ENCODE measurements at places on chromosomes 16 and 17.

DNA sequence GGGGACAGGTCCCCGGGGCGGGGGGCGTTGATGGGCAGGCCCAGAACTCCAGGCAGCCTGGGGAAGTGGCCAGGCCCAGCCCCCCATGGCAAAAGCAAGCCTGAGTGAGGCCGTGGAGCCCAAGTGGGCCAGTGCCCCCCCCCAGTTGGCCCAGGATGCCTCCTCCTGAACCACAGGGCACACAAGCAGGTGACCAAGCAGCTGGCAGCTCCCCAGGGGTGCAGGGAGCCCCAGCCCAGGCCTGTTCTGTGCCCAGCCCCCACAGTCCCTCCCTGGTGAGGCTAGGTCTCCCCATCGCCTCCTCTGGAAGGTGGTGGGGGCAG lies 38.2 kb upstream of the PVALEF start:
- no peak for DNase-seq

- DNase-seq = no peak
These were observed 137.4 kb downstream of the NPIPB5 start for GRCh38 chr16:22648141-22648540.

- no peak for DNase-seq
These were observed 19.5 kb upstream of the CORO6 start for GRCh38 chr17:29642171-29642611.

GRCh38 chr17:73973586-73974409 lies 229.7 kb upstream of the RPL38 start:
- no peak for DNase-seq

DNA sequence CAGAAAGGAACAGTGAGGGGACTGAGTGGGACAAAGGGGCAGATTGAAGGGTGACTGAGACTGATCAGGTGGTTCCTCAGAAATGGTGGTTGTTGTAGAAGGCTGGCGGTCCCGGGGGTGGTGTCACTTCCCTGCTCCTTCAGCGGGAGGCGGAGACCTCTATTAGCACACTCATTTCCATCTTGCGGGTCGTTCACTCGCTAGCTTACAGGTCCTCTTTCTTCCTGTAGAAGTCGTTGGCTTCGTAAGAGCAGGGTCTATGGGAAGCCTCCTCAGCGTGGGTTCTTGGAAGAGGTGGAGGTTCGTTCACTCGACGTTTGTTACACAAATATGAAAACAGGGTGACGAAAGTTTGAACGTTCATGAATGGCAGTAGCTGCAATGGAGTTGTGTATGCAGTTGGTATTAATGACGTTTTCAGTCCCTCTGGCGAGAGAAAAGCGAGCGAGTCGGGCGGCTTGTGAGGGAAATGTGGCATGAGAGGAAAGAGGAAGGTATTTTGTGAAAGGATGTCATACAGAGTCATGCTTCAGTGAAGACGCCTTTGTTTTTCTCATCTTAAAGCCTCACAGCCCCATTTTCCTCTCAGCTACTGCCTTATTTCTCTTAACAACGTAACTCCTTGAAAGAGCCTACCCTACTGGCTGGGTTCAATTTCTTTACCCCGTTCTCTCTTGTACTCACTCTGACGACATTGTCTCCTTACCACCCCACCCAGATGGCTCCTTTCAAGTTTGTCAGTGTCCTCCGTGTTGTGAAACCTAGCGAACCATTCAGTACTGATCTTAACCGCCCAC lies 667 bp downstream of the EFCAB13 start:
- DNase-seq = no peak

GRCh38 chr16:75216127-75216526 lies 2.7 kb upstream of the CTRB1 start:
- DNase-seq = no peak

DNA sequence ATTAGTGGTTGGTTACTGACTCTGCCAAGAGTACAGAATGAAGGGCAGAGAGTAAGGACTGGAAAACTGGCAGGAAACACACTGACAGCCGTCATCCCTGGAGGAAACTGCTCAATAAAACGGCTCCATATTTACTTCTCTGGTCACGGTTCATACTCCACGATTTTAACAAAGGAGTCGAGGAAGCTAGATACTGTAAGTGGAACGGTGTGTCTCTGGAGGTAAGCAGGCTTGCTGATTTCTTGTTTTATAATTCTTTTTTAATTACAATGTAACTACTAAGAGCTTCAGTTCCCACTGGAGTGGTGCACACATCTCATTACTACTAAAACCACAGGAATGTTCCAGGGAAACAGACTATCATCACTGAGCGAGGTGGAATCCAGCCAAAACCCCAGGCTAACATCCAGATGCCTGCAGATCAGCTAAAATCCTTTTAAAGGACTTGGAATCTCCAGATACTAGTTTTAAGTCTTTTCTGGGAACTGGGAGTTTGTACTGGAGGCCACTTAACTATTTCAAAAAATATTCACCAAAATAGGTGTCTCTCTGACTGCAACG lies 17.8 kb downstream of the SERPINF1 start:
- DNase-seq = no peak

DNA sequence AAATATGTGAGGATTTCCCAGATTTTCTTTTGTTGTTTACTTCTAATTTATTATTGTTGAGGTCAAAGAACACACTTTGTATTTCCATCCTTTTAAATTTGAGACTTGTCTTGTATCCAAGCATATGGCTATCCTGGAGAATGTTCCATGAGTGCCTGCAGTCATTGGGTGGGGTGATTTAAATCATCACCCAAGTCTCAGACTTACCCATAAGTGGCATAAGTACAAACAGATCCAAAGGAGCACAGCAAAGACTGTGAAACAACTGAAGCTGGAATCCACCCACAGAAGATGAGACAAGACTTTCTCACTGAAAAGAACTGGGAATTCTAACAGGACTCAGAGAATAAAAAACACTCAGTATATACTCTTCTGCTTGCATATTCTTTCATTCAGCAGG lies 239.9 kb downstream of the CEP112 start:
- no peak for DNase-seq

GRCh38 chr17:32772453-32773025 lies 104.4 kb downstream of the MYO1D start:
- no peak for DNase-seq

DNA sequence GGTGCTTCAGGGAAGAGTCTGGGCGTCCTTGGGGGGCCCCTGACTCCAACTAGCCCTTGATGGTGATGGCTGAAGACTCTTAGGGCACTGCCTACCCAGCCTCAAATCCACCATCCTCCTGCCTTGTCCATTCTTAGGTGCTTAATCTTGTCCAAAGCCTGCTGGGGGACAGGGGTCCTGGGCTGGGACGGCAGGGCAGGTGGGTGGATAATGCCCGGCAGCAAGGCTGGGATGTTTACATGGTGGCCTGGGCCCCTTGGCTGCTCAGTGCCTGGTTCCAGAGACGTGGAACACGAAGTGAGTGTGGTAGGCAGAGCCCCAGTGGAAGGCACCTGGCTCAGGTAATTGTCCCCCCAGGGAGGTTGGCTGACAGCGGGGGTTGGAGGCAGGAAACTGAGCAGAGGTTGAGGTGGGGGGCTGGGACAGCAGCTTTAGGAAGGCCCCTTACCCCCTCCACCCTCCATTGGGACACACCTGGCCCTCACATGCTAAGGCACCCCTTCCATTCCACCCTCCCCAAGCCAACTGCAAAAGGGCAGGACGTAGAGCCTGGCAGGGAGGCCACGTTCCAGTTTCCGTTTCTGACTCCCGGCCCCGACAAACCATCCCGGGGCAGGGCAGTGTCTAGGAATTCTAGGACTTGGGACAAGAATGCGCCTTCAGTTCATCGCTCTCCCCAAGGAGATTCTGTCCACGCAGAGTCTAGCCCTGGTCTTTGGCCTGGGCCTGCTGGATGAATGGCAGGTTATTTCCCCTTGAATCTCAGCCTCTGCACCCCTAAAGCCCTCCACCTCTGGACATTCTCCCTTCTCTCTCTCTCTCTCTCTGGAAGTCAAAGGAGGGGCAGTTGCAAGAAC lies 1.9 kb downstream of the FOXJ1 start:
- DNase-seq = no peak

DNA sequence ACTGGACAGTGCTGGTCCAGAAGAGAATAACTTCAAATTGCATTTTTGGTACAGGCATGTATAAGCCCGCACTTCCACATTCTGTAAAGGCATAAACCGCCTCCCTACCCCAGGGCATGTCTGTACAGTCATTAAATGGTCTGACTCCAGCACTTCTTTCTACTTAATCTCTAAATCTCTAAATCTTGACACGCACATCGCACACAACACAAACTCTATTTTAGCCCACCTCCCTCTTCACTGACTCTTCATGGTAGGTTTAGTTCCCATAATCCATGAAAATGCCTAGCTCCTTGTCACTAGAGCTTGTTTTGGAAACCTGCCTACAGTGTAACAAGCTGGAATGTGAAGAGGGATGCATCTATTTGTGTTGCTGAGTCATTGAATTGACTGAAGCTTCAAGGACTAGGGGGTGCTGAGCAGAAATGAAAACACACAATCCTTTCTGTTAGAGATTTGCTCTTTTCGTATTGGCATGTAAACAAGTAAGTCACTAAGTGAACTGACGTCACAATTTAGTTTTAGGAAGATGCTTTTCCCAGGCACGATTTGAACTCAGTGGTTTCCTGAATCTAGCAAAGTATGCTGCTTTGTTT lies 1.6 kb upstream of the DUSP14 start:
- no peak for DNase-seq

DNA sequence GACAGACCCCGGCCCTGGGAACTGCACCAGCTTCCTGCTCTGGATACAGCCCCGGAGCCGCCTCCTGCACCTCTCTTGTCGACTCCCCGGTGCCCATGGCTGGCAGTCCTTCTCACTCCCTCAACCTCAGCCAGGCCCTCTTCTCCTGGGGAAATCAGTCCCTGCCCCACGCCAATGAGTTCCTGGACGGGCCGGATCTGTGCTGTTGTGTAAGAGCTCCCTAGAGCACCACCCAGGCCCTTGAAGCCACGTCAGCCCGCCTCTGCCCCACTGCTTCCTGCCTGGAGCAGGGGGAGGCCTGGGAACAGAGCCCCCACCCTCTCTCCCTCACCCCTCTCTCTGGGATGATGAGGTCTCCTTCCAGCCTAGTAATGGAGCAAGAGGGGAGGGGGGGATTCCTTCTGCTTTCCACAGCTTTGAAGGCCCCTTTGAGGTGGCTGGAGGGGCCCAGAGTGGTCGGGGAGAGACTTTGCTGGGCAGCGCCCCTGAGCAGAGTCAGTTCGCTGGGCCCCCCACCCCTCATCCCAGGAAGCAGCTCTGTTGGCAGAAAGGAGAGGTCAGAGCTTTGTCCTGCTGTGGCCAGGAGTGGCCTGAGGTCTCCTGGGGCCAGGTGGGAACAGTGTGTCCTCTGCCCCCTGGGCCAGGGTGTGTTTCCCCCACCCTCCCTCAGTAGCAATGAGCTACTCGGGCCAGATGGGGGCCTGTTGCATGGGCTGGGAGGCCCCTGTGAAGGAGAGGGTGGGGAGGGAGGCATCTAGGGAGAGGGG lies 3.8 kb downstream of the PRR29 start:
- no peak for DNase-seq

- DNase-seq = no peak
These were observed 173.8 kb upstream of the CHMP6 start for GRCh38 chr17:80817861-80818260.

DNA sequence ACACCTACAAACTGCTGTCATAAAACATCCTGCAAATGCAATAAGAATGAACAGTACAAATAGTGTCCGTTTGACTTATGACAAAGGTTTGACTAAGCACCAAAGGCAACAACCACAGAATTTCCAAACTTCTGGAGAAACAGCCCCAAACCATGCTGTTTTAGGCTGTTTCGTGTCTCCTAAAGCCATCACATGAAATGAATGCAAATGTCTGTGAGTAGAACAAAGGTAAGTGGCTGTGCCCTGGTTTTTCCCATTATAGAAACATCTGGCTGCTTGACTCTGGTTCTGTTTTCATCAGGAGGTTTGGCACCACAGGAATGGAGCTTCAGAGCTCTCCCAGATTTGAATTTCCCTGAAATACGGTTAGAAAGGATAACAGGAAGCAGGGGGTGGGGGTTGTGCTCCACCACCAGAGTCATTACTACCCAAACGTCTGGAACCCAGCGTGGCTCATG lies 4.6 kb upstream of the EMP2 start:
- no peak for DNase-seq

DNA sequence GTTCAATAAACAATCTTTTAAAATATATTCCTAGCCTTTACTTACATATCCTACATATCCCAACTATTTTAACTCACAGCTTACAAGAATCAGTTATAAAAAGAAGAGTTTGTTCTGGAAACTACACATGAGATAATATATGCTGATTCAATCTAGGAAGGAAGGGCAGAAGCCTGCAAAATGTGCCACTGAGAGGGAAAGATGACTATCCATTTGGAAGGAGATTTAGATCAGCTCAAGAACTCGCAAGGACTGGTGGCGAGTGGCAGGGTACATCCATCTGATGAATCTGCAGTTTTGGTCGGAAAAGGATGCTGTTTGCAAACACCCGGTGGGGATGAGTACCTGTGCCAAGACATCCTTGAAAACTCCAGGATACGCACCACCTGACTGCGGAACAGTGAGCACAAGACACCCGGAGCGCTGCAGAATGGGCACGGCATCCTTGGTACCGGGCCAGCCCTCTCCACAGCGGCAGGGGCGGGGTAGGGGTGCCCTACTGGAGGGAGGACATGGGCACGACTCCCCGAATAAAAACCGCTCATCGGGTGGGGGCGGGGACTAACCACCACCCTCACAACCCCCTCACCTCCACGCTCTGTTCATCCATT lies 723 bp downstream of the TRIM37 start:
- DNase-seq = no peak

GRCh38 chr16:181565-182021 lies 1.3 kb downstream of the HBQ1 start:
- peak; percentile 99 for DNase-seq

DNA sequence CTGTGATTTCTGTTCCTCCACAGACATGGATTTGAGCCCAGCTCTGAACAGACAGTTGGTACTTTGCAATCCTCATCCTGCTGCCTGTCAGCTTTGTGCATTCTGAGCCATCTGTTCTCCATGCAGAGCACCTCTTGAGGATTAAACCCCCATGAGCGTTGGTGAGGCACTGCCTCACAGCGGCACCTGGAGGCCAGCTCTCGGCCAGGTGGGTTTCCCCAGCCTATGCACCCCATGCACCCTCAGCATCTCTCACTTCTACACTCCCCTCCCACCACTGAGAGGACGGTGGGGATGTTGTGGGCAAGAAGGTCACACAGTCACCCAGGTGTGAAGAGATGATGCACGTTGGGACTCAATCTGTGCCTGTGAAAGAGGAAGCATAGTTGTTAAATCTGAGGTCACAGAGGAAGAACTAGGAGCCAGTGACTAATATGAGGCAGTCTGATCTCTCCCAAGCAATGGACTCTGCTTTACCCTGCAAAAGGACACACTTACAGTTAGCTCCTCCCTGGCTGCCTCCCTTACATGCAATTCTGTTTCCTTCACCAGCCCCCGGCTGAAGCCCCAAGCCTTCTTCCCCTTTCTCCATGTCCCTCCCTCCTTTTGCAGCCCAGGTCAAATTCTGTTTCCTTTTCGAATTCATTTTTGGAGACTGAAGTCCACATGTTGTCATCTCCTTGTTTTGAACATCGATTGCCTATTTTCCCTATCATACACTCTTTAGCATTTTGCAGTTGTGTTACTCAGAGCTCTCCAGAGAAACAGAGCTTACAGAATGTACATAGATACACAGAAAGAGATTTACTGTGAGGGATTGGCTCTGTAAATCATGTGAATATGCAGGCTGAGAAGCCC lies 58.5 kb downstream of the HS3ST3B1 start:
- DNase-seq = no peak
